ENCODE measurements at places on chromosomes 3 and 15.

GRCh38 chr15:58201516-58201915 is 63.3 kb downstream of the AQP9 start:
- DNase-seq: no peak

DNA sequence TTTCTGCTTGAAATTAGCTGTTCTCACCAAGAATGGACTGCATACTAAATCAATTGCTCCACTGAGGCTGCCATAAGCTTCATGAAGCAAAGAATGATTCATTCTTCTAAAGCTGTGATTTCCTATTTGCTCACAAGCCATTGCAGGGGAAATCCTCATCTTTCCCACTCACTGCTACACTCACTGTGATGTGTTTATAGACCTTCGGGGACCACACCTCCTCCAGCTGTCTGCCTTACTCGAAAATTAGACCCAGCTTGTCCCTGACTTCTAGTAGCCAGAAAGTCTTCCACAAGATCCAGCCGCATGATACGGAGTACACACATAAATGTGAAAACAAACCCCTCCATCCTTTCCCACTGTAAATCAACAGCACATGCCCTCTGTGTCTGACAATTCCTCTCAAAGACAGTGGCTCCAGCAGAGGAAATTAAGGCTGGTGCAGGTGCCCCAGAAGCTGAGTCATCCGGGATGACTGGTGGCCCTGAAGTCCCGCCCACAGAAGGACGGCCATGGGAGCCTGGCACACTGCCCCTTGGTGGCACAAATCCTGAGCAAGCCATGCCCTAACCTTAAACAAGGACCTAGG is 172.0 kb downstream of the STT3B start:
- no peak for DNase-seq

GRCh38 chr3:147312786-147313280 is 93.5 kb downstream of the ZIC4 start:
- no peak for DNase-seq

DNA sequence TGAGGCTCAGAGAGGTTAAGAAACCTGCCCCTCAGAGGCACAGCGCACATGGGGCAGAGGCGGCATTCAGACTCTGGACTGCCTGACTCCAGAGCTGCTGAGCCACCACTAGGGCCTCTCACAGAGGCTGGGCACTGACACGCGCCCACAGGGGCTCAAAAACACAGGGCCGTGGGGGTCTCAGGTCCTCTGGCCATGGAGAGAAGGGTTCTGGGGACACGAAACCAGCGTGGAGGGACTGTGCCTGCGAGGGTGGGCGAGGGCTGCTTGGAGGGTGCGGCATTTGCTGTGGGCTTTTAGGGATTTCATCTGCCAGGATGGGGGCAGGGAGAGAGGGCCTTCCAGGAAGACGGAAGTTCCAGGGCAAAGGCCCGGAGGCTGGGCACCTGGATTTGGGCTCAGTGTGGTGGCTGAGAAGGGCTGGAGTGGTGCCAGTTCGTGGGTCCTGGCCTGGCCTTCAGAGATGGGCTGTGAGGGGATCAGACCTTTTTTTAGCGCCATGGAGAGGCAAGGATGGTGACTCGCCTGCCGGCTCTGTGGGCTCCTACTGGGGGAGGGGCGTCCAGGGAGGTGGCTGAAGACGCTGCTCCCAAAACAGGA is 69.6 kb downstream of the EFCAB12 start:
- no peak for DNase-seq

- DNase-seq: no peak
Observed at GRCh38 chr15:58491499-58492202, 59.9 kb downstream of the LIPC start.

Data from stimulated activated CD8-positive, alpha-beta memory T cell treated with anti-CD3 and anti-CD28 coated beads, Interleukin-15, amount 100 ng/mL, for 4 hours (primary cell).